ENCODE measurements at places on chromosomes 12 and 14. TPM values are rescaled to one million over a fixed set of nuclear protein-coding genes. Genes with fewer than 3 reads are reported as not detected.

DNA sequence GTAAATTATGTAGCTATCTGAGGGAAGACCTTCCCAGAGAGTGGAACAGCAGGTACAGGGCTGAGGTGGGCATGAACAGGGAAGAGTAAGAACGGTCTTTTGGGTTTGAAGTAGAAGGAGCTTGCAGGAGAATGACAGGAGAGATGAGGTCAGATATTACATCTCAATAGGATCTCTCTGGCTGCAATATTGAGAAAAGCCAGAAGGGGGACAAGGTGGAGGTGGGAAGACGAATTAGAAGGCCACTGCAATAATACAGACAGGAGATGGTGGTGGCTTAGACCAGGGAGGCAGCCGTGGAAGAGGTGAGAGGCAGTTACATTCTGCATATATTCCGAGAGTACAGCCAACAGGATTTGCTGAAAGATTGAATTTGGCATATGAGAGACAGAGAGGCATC is 310.2 kb downstream of the APAF1 start:
- DNase-seq: no peak

- DNase-seq: no peak
These were observed 76.8 kb upstream of the CISTR start for GRCh38 chr12:53828598-53828997.

The AKAP6 gene
- total RNA-seq: 7.7 TPM

- no peak for DNase-seq
These were observed 429.9 kb downstream of the DAD1 start for GRCh38 chr14:22159099-22159498.

The GNPTAB gene
- 65.9 TPM for total RNA-seq

All from upper lobe of right lung (tissue), 1 donor.